Activated naive CD4-positive, alpha-beta T cell treated with anti-CD3 and anti-CD28 coated beads, Interleukin-2, amount 50 U/mL, for 16 hours (primary cell): ENCODE measurements at places on chromosomes 6 and 20.

GRCh38 chr6:6633898-6634734, 45.6 kb downstream of the LY86 start:
- DNase-seq, result no peak

DNA sequence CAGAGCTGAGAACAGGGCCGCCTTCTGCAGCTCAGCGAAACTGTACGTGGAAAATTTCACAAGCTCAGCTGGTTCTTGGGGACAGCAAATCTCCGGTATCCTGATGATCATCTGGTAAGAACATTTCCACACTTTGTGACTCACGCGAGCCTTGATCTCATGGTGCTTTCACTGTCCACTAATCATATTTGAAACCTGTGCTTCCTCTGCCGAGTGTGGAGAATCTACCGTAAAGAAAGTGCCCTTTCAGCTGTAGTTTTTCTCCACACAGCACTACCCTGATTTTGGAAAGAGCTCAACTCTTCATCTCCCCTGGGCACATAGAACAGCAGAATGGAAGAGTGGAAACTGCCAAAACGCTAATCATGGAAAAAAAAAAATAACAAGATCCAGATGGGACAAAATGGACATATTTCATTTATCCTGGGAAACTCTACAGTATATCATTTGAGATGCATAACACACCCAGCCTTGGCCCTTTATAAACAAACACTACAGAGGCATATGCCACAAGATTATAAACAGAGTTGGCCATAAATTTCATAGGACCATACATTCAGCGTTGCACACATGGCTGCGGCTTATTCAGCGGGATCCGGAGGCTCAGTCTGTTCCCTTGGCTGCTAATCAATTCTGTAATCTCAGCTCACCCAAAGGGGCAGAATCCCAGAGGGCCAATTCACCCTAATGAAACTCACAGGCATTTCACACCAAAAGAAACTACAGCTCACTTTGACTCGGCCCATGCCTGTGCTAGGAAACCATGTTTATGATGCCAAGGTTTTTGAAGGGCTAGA, 434.5 kb downstream of the HDGFL1 start:
- no peak for DNase-seq

DNA sequence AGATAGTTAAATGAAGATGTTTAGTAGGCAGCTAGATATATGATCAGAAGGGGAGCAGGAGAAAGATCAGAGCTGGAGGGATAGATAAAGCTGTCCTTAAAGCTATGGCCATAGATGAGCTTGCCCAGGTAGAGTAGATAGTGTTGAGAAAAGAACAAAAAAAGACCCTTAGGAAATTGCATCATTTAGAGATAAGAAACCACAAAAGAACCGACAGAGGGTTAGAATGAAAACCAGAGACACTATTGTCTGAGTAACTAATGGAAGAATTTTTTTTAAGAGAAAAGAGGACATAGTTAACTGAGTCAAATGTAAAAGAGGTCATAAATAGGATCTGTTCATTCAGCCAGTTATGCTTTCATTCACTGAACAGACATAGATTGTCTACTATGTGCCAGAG, 101.8 kb downstream of the TNFAIP3 start:
- no peak for DNase-seq

DNA sequence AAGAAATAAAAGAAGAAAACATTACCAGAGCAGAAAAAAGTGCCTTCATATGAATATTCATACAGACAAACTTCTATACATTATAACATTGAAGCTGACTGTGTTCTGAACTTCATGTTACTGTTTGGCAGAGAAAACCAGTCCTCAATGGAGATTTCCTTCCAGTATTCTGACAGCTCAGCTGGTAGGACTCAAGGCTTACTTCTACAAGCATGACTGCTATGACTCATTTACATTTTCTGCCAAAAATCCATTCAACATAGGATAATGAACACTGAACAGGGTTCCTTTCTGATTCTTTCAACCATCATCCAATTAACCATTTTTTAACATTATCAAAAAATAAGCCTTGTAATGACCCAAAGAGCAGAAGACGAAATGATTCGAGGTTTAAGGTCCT, 25.4 kb downstream of the COL9A1 start:
- no peak for DNase-seq

DNA sequence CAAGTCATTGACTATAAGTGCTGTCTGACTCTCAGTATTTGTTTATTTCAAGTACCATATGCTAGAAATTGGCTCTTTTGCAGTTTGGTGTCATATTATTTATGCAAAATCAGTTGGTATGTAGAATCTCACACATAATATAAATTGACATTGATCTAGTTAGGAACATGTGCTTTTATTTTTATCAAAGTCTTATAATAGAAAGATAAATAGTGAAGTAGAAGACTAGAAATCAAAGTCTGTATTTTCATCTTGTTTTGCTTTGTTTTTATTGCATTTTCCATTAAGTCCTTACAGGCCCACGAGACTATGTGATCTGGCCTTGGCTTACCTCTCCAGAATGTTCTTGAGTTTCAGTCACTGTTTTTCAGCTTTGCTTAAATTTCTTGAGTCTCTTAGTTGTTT, 300.3 kb downstream of the LAMA2 start:
- DNase-seq, result no peak

GRCh38 chr20:35394271-35394670, 17.5 kb downstream of the UQCC1 start:
- no peak for DNase-seq

DNA sequence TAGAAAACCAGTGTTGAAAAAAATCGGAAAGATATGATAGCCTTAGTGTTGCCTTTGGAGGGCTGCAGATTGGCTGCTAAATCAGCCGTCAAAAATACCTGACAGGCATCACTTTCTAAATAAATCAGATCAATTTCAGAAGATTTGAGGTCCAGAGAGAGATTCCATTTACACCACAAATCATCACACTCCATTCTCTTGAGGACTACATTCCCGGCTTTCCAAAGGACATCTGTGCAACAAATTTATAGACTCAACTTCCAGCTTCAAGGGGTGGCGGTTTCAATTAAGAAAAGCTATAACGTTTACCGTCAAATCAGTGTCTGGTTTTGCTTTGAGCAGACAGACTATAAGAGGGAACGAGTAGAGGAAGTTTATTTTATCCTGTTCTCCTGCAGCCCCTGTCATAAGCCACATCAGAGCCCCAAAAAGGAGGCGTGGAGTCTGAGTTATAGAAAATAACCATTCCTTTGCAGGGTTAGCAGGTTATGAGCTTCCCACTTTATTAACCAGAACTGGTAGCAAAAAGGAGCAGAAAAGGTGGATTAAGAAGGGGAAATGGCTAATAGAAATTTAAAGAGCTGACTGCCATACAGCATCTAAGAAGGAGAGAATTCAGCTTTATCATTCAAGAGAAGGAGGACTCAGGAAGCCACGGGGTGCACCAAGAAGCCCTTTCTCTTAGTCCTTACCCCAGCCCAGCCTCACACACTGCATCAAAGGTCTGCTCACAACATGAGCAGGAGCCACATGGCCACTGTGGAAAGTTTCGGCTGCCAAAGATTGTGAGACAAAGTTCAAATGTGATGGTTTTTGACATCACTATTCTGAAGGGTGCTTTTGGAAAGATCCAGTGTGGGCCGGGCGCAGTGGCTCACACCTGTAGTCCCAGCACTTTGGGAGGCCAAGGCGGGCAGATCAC, 12.9 kb upstream of the UQCC2 start:
- no peak for DNase-seq

DNA sequence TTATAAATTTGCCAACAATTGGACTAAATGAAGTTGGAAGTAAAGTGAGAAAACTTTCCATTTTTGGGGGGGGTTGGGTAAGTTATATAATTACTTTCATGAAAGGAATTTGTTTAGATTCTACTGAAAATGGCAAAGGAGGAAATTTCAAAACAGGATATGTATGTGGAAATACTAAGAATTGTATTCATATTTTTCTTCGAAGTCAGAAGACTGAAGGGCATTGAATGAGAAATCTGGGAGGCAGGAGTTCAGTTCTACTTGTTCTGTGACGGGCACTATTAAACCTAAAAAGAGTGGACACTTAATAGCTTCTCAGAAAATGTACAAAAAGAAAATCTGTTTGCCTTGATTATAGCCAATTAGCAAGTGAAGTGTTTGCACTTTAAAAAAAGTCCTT, 114.7 kb downstream of the PRIM2 start:
- DNase-seq, result no peak

DNA sequence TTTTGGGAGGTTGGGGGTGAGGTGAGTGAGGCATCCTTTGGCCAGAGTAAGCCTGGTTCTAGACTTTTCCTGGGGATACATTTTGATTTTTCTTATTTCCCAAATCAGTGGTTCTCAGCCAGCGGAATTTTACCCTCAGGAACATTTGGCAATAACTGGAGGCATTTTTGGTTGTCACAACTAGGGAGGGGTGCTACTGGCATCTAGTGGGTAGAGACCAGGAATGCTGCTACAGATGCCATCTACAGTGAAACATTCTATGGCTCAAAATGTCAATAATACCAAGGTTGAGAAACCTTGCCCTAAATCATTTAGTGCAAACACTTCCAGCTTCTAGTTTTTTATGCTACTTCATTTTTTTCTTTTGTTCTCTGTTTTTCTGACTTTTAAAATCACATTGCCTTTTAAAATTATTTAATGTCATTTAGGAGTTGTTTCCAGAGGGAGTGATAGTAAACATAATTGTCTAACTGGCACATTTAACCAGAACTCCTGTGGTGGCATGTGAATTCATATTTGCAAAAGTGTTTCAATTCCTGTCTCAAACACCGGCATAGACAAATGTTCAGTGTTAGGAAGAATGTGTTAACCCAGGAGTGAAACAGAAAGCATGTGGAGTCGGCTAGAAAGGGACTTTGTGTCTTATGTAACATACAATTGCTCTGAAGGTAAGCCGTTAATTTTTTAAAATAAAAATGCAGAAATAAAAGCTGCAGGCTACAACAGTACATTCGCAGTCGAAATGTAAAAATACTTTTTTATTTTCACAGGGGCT, 59.0 kb downstream of the QRSL1 start:
- DNase-seq, result no peak

DNA sequence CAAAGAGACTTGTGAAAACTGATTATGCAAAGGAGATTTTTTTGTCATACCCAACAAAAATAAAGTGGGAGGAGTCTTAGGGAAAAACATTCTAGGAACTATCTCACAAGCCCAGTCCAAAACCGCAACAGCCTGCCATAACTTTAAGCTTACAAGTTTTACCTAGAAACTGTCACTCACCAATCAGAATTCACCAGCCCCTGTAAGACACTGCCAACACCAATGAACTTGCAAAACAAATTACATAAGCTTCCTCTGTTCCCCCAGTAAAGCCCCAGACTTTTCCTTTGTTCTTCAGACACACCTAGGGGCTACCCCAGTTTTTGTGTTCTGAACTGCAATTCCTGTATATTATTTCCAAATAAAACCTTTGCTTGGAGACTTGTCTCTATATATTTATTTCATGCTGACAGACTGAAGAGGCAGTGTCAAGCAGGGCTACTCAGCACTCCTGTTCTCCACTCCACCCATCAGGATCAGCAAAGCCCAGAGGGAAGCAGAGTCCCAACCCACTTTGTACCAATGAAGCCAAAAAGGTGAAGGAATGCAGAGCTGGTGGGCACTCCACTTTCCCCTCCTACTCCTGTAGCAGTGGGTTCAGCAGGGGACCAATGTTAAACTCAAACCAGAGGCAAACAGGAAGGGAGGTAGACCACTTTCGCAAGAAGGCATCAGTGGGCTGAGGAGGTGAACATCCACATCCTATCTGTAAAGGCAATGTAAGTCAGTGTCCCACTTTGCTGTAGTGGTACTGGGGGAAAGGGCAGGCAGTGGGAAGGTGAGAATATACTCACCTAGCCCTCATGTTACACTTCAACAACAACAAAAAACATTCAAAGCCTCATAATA, 142.5 kb upstream of the RUNX2 start:
- no peak for DNase-seq

- DNase-seq, result no peak
These were observed 4.3 kb downstream of the PFDN4 start for GRCh38 chr20:54212226-54212625.

DNA sequence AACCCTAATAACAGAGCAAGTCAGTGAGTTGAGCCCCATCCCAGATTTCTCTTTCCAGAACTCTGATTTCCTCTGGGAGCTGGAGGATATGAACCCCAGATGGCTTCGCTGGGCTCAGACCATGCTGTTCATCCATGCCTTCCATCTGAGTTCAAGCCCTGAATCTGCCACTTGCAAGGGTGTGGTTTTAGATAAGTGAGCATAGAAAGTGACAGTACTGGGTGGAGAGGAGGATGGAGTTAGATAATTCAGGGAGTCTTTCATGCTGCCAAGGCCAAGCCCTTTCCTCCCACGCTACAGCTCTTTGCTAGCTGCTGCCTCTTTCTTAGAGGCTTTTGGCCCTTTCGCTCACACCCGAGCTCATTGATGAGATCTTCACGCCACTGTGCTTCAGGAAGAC, 57.2 kb upstream of the MAFB start:
- DNase-seq, result no peak

GRCh38 chr20:8854571-8854970, 214.3 kb upstream of the PLCB4 start:
- DNase-seq, result no peak

GRCh38 chr6:113672491-113673149, 184.5 kb upstream of the MARCKS start:
- DNase-seq, result no peak

GRCh38 chr6:148563066-148563465, 183.8 kb upstream of the UST start:
- DNase-seq, result no peak

GRCh38 chr6:106114492-106114891, 28.4 kb downstream of the PRDM1 start:
- peak; percentile 53 for DNase-seq

- DNase-seq, result no peak
These were observed 9.8 kb upstream of the DEF6 start for GRCh38 chr6:35287671-35288396.

GRCh38 chr6:125931733-125932450, 24.7 kb upstream of the HINT3 start:
- no peak for DNase-seq

DNA sequence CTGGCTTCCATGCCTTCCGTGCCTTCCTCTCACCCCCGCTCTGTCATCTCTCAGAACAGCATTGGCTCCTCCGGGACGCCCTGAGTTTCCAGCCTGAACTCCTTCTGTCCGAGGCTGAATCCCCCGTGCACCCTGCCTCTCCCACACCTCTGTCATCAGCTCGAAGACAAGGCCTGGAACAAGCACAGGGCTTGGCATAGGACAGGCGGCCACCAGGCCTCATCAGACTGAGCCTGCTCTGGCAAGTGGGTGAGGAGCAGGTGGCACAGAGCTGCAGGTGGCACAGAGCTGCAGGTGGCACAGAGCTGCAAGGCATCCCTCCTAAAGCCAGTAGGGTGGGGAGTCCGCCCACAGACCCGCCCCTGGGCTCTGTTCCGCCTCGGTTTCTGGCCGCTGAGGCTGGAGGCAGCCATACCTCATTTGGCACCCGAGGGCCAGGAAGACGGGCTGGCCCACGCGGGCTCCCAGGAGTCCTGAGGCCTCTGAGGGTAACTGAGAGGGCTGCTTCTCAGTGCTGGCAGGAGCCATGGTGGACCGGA, 60.2 kb downstream of the EZR start:
- DNase-seq, result no peak

DNA sequence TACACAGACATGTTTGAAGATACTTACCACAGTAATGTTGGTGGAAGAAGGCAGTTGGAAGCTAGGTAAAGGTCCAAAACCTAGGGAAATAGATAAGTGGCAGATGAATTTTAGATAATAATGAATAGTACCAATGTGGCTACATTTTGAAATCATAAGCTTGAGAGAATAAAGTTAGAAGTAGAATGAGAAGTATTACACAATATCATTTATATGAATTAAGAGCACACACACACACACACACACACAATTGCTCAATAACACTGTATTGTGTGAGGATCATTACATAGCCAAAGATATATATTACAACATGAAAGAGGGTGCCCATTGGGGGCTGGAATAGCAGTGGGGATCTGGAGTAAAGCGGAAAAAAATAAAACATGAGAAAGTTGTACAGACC, 149.0 kb upstream of the EYA4 start:
- DNase-seq, result no peak
